NCI-H1105 (cell line): ENCODE measurements at places on chromosomes 6 and 20.

GRCh38 chr6:119308991-119309657, 40.4 kb downstream of the MAN1A1 start:
- no peak for DNase-seq

- DNase-seq = no peak
Observed at GRCh38 chr6:45480752-45481415, 103.2 kb upstream of the SUPT3H start.

GRCh38 chr6:100952006-100952405, 70.9 kb upstream of the ASCC3 start:
- no peak for DNase-seq

- no peak for DNase-seq
Observed at GRCh38 chr20:33516882-33517281, 27.0 kb downstream of the CBFA2T2 start.

DNA sequence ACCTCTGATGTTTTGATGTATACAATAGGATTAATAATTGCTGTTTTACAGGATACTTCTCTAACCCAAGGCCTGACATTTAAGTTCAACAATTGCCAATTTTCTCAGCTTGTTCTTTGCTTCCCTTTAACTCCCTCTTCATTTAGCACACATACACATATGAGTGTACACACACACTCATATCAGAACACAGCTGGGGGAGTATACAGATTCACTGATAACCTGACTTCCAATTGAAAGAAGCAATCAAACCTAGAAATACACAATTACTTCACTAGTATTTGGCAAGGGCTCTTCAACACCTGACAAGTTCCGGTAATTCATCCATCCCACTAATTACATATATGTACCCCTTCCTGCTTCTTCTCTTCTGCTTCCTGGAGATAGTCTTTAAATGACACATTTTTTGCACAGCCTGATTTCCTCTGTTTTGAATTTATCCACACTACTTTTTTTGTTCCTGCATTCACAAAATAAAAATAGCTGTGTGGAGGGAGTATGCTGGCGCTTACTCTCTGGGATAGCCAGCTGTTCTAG, 11.2 kb downstream of the UST start:
- DNase-seq = no peak
